Osteoblast (primary cell): ENCODE measurements at places on chromosomes 6 and 20. TPM values are rescaled to one million over a fixed set of nuclear protein-coding genes. Genes with fewer than 3 reads are reported as not detected.
A peak's percentile ranks its signal among the peaks of the same experiment; 100 is the strongest.

DNA sequence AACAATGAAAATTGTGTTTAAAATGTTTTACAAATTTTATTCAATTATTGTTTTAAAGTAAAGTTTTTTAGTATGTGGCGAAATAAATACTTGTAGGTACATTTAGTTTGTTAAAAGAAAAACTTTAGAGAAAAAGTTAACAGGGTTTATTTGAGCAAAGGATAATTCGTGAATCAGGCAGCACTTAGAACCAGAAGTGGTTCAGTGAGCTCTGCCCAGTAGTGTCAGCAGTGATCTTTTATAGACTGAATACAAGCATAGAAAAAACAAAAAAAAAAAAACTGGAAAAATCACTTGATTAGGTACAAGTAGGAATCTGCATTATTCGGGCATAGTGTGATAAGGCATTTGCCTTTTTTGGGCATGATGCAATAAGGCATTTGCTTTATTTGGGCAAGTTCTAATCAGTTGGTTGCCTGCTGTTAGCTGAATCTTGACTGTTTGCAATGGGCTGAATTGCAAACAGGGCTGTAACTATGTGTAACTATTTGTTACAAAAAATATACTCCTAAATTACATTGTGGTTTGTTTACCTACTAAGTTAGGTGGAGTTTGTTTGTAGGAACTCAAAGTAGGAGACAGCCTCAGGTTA lies 122.9 kb upstream of the MMS22L start:
- no peak for DNase-seq

DNA sequence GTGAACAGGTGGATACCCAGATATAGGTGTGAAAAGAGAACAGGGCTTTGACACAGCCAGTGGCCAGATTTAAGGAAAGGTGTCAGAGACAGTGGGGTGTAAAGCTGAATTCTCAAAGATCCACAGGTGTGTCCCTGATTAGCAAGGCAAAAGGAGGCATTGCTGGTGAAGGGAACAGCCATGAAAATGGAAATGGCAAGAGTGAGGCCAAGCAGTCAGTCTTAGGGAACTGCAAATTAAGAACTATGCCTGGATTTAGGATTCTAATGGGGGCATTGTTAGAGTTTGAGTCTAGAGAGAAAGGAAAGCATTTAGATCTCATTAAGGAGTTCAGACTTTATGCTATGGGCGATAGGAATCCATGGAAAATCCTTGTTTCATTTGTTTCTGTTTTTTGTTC lies 789.2 kb downstream of the MAFB start:
- DNase-seq = no peak

GRCh38 chr6:128966934-128967333 lies 84.0 kb downstream of the LAMA2 start:
- DNase-seq = no peak

GRCh38 chr6:130366107-130367005 lies 539 bp downstream of the TMEM200A start:
- peak; percentile 91 for DNase-seq

DNA sequence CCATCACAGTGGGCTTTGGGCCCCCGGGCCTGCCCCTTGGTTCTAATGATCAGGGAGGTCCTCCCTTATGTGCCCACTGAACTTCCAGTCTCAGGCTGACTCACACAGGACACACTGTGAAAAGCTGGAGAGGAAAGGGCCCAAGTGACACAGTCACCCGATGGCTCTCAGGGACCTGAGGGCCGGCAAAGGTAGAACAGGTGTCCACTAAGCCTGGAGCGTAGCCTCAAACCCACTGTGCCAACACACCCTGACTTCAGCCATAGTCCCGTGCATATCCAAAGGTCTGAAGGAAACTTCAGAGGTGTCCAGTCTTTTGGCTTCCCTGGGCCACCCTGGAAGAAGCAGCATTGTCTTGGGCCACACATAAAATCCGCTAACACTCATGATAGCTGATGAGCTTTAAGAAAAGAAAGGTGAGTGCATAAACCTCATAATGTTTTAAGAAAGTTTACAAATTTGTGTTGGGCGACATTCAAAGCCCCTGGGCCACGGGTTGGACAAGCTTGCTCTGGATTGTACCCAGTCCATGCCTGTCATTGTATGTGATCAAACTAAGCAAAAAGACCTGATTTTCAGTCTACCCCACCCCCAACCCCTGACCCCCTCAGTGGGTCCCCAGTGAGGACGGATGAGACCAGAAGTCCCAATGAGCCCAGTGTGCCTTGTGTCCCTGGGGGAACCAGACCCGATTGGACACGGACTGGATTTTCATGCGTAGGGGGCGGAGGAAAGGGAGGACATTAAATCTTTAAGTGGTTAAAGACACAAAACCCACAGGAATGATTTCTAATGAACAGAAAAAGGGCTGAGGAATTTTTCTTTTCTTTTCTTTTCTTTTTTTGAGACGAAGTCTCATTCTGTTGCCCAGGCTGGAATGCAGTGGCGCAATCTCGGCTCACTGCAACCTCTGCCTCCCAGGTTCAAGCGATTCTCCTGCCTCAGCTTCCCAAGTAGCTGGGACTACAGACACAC lies 6.1 kb downstream of the RAMACL start:
- DNase-seq = no peak

BPIFB1 gene
- total RNA-seq = not detected in 2 replicates

SAPCD1 gene
- total RNA-seq = 0.59 and 1.4 TPM in 2 replicates

GRCh38 chr6:129141499-129141898 lies 258.6 kb downstream of the LAMA2 start:
- peak; percentile 69 for DNase-seq
